ENCODE measurements at places on chromosomes 3 and 15.
A peak's percentile ranks its signal among the peaks of the same experiment; 100 is the strongest.

DNA sequence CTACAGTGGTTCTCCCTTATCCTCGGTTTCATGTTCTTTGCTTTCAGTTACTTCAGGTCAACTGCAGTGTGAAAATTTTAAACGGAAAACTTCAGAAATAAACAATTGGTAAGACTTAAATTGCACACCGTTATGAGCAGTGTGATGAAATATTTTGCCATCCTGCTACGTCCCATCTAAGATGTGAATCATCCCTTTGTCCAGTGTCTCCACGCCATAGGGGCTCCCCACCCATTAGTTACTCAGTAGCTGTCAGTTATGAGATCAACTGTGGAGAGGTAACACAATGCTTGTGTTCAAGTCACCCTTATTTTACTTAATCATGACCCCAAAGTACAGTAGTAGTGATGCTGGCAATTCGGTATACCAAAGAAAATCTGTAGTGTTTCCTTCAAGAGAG, 47.4 kb downstream of the TJP1 start:
- DNase-seq, result no peak

- DNase-seq, result peak; percentile 99
Observed at GRCh38 chr3:46990573-46991374, 11.3 kb downstream of the NBEAL2 start.

DNA sequence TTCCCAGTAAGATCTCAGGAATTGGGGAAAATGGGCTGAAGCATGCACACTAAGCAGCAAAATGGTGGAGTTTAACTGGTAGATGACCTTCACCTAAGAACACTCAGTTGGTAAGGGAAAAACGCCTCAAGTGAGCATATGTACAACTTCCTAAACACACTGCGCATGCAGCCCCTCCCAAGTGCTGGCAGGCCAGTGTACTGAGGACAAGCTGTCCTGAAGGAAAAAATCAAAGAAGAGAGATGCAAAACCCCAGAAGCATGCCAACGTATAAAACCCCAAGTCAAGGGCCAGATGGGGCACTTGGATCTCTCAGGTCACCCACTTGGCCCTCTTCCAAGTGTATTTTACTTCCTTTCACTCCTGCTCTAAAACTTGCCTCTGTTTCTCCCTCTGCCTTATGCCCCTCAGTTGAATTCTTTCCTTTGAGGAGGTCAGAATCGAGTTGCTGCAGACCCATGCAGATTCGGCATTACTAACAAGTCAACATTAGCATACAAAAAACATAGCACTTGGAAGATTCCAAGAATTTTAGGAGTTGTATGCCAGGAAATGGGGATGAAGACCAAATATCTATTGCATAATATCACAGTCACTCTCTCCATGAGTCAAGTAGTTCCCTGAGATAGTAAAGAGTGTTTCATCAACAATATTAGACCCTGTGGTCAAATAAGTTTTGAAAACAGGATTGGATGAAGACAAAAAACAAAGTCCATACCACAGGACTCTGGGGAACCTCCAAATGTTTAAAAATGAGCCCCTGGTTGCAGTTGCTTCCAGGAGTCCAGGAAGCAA, 10.8 kb upstream of the FYCO1 start:
- DNase-seq, result peak; percentile 29

DNA sequence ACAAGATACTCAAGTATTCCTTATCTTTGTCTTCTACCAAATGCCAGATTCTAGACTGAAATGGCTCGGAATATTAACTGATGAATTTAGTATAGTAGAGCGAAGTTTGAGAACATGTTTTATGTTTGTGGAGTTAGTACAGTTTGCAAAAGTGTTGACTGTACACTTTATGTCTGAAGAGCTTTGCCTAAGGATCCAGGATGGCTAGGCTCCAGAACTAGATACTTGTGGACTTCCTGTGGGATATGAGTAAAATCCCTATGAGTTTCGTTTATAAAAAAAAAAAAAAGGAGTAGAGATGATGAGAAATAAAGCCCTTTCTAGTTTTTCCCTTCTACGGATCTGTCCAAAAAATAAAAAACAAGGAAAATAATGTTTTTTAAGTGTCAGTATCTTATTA, 96.7 kb downstream of the TP63 start:
- DNase-seq, result no peak

DNA sequence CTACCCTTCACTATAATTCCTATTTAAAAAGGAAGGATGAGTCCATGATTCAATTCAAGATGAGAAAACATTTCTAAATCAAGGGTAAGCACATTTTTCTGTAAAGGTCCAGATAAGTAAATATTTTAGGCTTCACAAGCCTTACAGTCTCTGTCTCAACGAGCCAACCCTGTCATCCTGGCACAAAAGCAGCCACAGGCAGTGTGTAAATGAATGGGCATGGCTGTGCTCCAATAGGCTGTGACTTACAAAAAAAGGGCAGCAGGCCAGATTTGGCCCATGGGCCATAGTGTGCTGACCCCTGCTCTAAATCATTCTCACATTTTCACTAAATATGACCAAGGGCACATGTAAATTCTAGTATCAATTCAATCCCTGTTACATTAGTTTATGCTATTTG, 200.4 kb downstream of the WNT5A start:
- DNase-seq, result no peak

GRCh38 chr15:75573648-75574384, 5.3 kb downstream of the PTPN9 start:
- no peak for DNase-seq

DNA sequence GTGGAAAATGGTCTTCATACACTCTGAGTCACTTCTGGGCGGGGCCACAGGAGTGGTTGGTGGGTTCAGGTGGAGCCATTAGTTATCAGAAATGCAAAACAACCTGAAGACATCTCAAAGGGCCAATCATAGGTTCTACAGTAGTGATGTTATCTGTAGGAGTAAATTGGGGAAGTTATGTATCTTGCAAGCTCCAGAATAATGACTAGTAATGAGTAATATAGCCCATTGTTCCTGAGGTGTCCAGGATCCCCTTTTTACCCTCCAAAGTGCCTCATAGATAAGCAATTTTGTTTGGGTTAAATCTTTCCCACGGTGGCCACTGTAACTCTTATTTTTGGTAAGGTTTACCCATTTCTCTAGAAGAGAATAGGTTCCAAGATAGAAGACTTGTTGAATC, 91.7 kb downstream of the PIK3R4 start:
- DNase-seq, result peak; percentile 14

DNA sequence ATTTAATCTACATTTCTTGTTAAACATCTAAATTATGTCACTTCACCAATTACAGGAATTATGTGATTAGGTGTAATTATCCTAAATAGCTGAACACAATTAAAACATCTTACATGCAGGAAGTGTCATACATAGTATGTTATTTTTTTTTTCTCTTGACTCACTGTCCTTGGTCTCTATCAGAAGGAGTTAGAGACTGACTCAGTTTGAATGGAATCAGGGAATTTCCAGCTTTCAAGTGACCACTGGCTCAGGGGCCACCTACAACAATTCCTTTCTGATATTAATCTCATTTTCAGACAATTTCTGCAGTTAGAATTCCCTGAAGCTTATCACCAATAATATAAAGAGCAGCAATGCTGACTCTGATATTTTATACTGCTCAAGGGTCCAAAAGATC, 400.7 kb downstream of the ROBO1 start:
- DNase-seq, result no peak

GRCh38 chr15:66172324-66172980, 81.1 kb downstream of the MEGF11 start:
- DNase-seq, result no peak

GRCh38 chr3:182937293-182938051, 42.9 kb downstream of the DCUN1D1 start:
- DNase-seq, result no peak

- DNase-seq, result no peak
Observed at GRCh38 chr15:100279849-100280248, 61.9 kb downstream of the ADAMTS17 start.

GRCh38 chr15:84634228-84634837, 19.8 kb downstream of the WDR73 start:
- DNase-seq, result no peak

GRCh38 chr3:79306934-79307570, 460.7 kb downstream of the ROBO1 start:
- no peak for DNase-seq

DNA sequence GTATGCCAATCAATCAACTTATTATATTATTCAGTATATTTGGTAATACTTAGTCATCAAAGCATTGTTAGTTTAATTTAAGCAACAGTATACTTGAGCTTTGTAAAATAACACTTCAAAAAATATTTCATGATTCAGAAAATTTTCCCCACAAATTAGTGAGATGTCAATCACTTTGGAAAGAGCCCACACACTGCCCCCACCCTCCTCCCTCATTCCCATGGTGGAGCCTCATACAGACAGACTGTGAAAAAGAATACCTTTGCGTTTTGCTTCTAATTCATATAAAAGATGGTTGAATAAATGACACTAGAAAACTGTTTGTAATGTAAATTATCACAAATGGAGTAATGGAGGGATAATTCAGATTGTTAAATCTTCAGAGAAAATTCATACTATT, 43.3 kb upstream of the MYO5C start:
- DNase-seq, result no peak

- no peak for DNase-seq
Observed at GRCh38 chr15:45796433-45796832, 161.6 kb downstream of the SQOR start.

DNA sequence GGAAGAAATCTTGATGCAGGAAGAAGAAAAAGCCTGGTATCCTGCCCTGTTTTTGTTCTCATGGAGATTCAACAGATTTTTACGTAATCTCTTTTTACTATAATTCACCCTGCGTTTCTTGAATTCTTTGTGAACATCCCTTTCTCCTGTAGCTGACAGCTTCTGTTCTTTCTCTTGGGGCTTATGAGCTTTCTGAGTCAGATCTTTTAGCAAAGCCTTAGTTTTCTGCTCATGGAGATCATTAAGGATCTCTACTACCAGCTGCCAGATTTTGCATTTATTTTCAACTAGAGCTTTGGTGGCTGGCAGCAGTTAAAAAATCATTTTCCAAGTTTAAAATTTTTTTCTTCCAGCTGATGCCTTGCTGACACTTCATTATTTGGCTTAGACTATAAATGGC, 51.6 kb downstream of the MOBP start:
- no peak for DNase-seq

DNA sequence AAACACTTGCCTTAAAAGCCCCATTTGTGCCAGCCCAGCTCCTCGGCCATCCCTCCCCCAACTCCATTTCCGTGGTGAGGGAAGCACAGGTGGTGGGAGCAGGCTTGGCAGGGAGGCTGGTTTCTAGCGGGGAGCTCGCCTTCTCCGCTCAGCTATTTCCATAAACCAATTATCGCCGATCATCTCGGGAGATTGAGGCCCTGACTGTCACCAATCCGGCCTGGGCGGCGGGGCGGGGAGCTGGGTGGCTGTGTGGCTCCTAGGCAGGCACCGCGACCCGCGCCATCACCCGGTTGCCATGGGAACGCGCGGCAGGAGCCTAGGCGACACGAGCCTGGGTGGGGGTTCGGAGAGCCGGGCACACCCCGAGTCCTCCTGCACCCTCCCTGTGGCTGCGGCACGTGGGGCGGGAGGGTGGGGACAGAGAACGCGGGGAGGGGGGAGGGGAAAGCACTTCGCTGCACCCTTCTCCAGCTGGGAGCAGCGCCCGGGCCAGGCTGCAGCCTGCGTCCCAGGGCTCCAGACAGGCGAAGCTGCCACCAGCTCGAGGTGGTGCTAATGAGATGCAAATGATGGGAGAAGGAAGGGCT, 9.3 kb downstream of the CCDC33 start:
- DNase-seq, result no peak

- DNase-seq, result no peak
Observed at GRCh38 chr15:92614791-92615785, 40.5 kb downstream of the FAM174B start.

GRCh38 chr3:121529308-121529707, 16.5 kb downstream of the POLQ start:
- DNase-seq, result no peak

DNA sequence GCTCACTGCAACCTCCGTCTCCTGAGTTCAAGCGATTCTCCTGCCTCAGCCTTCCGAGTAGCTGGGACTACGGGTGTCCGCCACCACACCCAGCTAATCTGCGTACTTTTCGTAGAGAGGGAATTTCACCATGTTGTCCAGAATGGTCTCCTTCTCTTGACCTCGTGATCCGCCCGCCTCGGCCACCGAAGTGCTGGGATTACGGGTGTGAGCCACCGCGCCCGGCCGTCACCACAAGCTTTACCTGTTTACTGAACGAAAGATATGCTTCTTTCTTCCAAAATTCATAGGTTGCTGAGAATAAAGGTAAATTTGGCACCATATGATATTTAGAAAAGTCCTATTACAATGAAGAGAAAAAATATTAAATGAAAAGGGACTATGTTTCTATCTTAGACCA, 333.5 kb upstream of the EPHA6 start:
- DNase-seq, result no peak

DNA sequence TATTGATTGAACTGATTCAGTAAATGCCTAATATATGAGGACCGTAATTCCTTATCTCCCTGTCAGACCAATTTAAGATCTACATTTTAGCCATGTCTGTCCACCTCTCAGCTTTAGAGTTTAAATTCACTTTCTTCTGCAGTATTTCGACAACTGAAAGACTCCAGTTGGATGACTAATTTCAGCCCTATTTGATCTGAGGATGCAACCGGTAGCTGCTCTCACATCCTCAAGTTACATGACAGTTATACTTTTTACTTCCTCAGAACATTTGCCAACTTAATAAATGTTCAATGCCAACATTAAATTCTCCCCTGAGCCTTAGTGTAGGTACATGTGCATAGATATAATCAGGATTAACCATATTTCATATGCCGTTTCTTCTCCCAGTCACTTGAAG, 2.5 kb upstream of the HHLA2 start:
- DNase-seq, result peak; percentile 67

DNA sequence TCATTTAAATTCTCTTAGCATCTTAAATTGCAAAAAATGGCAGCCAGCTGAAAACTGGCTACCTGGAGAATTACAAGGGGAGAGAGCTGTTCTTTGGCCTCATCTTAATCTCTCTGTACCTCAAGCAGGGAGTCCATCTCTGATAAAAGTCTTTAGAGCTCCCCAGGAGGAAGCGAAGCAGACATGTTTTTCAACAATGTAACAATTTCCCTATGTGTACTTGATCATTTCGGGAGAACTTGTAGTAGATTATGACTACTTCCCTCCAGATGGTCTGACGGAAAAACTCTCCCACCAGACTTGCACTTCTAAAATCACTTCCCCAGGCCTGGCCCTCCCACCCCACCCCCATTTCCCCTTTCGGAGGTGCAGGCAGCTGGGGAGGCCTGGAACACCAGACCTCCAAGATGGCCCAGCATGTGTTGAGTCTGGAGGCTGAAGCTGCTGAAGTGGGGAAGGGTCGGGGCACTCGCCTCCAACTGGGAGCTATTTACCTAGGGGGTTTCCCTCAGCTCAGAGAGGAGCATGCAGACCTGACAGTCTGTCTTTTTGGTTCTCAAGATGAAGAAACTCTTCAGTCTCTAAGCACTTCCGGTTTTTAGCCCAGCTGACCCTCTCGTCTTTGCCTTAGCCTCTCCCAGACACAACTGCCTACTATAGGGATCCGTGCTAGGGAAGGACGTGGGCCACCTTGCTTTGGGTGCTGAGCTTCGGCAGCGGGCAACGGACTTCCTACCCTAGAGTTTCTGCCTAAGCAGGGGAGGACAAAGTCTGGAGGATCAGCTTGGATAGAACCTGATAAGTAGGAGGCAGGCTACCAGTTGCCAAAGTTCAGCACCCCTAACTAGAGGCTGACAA, 164.0 kb upstream of the TBL1XR1 start:
- peak; percentile 85 for DNase-seq

- no peak for DNase-seq
Observed at GRCh38 chr3:98326105-98326893, 27.4 kb upstream of the OR5K4 start.

GRCh38 chr3:189361103-189361835, 189.5 kb downstream of the TPRG1 start:
- DNase-seq, result no peak
